ENCODE measurements at places on chromosomes 11 and 22.

DNA sequence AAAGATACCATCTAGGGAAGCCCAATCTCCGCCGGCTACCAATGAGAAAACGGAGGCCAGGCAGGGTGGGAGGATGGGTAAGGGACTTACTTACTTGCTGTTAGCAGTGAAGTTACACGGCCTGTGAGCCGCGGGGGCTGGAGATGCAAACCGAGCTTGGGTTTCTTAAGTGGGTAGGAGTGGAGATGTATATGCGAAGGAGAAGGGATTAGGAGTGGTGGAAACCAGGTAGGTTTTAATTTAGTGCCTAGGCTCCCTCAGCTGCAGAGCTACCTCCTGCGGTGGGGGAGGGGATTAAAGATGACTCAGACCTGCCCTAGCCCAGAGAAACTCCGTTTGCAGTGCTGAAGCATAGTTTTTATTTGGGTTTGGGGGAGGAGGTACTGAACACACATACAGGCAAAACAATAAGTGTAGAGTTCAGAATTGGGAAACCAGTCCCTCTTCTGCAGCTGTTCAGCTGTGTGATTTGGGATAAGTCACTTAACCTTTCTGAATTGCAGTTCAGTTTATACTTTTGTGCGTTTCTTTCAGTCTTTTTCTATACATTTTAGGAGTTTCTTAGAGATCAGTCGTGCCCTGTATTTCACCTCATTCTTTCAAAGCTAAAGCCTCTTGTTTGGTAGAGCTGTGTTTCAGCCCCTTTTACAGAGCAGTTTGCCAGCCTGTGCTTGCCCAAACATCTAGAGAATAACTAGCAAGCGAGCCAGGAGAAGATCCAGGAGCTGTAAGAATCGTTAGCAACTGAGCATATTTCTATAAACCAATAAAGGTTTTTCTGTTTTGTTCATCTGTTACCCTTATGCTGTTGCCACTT is 596 bp upstream of the TNRC6B start:
- DNase-seq: no peak

- peak; percentile 10 for DNase-seq
Measured at GRCh38 chr22:39773976-39774539, 119.5 kb downstream of the ENTHD1 start.

DNA sequence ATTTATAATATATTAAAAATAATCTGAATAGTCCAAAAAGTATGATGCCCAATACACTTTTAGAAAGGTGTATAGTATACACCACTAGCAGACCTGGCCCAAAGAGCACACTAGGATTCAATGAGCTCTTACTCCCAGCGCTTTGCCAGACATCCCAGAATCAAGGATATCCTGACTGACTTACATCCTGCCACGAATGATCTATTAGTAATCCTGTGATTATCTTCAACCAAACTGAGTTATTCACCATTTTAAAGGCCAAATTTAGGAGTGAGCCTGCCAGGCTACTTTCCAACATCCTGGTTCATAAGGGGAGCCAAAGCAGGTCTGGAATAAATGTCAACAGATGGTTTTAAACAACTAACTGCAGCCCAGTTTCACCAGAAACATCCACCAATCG is 60.8 kb upstream of the FAM181B start:
- DNase-seq: no peak

DNA sequence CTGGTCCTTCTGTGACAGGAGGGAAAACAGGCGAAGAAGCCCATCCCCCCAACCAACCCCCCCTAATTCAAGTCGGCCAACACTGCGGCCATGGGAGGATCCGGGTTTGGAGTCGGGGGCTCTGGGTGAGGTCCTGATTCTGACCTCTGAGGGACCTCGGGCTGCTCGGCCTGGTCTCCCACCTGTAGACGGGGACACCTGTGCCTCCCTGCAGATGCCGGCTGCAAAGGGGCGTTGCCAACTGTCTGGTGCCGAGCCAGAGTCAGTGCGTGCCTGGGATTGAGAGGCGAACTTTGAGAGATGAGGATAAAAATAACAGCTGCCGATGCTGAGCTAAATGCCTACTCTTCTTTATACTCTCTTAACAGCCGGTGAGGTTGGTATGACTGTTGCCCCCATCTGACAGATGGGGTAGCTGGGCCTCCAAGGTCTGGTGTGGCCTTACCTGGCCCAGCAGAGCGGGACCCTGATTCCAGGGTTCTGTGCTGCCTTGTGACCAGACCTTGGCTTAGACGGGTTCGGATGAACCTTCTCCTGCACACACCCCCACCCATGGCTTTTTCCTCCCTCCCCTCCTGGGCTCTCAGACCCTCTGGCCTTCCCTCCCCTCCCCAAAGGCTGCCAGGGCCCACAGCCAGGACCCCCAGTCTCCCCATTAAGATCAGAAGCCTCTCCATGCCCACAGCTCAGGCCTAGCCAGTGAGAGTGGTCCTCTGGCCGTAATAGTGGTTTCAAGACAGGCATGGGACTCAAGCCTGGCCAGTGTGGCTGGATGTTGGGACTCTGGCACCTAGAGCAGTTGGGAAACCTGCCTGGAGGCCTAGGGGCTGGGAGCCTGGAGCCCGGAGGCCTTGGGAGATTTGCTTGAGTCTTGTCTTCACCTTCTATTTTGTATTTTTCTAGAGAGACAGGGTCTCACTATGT is 41.7 kb downstream of the KCNJ4 start:
- DNase-seq: peak; percentile 28

DNA sequence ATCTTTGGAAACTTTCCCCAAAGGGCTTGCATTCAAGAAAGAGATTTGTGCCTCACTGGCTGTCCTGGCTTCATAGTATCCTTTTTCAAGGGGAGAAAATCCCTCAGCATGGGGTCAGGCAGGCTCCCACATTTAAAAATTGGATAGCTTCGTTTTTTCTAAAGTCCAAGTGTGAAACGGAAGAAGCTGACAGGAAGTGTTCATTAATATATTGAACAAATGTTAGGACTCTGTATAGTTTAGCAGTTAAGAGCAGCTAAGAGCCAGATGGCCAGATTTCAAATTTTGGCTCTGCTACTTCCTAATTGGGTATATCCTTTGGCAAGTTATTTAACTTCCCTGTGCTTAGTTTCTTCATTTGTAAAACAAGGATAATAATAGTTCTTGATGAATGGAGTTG is 354.9 kb upstream of the FAT3 start:
- DNase-seq: no peak

GRCh38 chr11:132402071-132402684 is 1031.8 kb downstream of the NTM start:
- DNase-seq: peak; percentile 25

Data from GM12892 (cell line).